Bronchial smooth muscle cell (primary cell): ENCODE measurements at places on chromosomes 5 and 9. TPM values are rescaled to one million over a fixed set of nuclear protein-coding genes. Genes with fewer than 3 reads are reported as not detected.

Gene NR6A1
- total RNA-seq: 0.26 and 0.47 TPM in 2 replicates

Gene POLR3G
- 2.7 and 4.7 TPM in 2 replicates for total RNA-seq

Gene LCN1
- not detected in 2 replicates for total RNA-seq

Gene GPX3
- 11.3 and 14.9 TPM in 2 replicates for total RNA-seq

Gene PCDHB6
- 0.16 and 0.17 TPM in 2 replicates for total RNA-seq

Gene MGAT4B
- total RNA-seq: 101 and 137 TPM in 2 replicates

Gene ENTPD8
- under 0.01 TPM in 1 of 2 replicates, not detected in the other for total RNA-seq
